ENCODE measurements at places on chromosomes 3 and 15.

DNA sequence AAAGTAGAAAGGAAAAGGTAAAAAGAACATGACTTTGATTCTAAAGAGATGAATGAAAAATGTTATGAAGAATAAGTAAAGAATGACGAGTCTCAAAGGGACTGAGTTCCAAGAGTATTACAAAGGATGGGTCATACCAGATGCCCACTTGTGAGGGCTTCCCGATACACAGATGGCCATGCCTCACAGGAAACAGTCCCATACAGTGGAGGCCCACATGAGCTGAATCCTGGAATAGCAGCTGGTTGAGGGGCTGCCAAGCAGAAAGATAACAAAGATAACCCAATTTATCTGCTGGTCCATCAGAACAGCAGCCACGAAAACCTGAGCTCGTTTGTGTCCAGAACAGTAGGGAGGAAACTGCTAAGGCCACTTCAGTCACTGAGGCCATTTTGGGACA is 3.7 kb downstream of the SSR3 start:
- DNase-seq = no peak

- no peak for DNase-seq
Observed at GRCh38 chr3:54536450-54536849, 391.4 kb downstream of the LRTM1 start.

DNA sequence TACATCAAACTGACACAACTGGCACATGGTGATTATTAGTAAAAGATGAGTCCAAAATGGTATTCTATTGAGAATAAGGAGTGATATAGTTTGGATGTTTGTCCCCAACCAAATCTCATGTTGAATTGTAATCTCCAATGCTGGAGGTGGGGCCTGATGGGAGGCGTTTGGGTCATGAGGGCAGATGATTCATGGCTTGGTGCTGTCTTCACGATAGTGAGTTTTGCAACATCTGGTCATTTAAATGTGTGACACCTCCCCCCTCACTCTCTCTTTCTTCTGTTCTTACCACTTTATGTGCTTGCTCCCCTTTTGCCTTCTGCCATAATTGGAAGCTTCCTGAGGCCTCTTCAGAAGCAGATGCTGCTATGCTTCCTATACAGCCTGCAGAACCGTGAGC is 90.6 kb downstream of the RSL24D1 start:
- DNase-seq = no peak

DNA sequence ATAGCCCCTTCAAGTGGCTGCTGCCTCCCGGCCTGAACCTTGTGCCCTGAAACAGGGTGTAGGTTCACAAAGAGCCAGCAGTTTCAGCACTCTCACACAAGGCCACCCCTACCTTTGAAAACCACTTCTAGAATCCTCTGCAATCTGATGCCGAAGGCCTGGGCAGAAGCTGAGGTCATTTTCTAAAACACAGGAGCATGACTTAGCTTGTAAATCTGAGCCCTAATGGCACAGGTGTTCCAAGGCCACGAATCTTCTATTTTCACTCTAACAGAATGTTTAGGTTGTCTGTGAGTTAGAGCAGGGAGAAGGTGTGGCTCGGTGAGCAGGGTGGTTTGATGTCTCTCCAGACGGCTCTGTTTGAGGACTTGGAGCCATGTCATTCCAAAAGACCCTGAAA is 62.3 kb downstream of the SYNM start:
- no peak for DNase-seq

GRCh38 chr15:77243716-77244401 is 172.9 kb upstream of the TSPAN3 start:
- DNase-seq = no peak

- DNase-seq = no peak
Observed at GRCh38 chr15:85611361-85611760, 183.4 kb downstream of the KLHL25 start.

- no peak for DNase-seq
Observed at GRCh38 chr3:36729204-36730056, 34.9 kb downstream of the DCLK3 start.

GRCh38 chr3:58651276-58651675 is 15.3 kb downstream of the FAM3D start:
- DNase-seq = no peak

GRCh38 chr15:45393851-45394250 is 15.5 kb upstream of the GATM start:
- DNase-seq = no peak

- DNase-seq = no peak
Observed at GRCh38 chr3:151382671-151383070, 1.9 kb downstream of the P2RY12 start.

- no peak for DNase-seq
Observed at GRCh38 chr15:85976986-85977385, 102.7 kb upstream of the AGBL1 start.

- no peak for DNase-seq
Observed at GRCh38 chr3:122060040-122060698, 5.0 kb downstream of the CD86 start.

DNA sequence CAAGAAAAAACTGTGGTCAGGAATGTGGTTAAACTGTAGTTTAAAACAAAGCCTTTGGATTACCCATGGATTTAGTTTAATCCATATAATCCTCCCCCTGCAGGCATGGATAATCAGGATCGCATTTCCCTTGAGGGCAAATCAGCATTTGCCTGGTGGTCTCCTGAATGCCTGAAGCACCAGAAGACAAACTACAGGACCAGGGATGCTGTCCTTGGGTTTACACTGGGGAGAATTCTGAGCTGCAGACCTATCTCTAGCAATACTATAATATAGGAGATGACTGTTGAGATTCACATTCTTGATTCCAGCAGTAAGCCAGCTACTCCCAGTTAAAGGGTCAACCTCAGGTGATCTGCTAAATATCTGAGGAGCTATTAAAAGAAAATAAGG is 10.6 kb downstream of the PIK3CB start:
- no peak for DNase-seq

DNA sequence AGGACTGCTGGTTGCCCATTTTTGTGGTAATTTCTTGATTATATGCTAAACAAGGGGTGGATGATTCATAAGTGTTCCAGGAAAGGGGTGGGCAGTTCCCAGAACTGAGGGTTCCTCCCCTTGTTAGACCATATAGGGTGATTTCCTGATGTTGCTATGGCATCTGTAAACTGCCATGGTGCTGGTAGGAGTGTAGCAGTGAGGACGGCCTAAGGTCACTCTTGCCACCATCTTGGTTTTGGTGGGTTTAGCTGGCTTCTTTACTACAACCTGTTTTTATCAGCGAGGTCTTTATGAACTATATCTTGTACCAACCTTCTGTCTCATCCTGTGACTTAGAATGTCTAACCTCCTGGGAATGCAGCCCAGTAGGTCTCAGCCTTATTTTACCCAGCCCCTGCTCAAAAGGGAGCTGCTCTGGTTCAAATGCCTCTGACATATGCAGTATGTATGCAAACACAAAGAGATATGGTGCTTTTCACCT is 46.2 kb downstream of the C3orf38 start:
- peak; percentile 5 for DNase-seq

GRCh38 chr3:30691944-30692343 is 85.5 kb downstream of the TGFBR2 start:
- DNase-seq = no peak

GRCh38 chr3:103601666-103602065 is 1166.9 kb downstream of the ZPLD1 start:
- no peak for DNase-seq

DNA sequence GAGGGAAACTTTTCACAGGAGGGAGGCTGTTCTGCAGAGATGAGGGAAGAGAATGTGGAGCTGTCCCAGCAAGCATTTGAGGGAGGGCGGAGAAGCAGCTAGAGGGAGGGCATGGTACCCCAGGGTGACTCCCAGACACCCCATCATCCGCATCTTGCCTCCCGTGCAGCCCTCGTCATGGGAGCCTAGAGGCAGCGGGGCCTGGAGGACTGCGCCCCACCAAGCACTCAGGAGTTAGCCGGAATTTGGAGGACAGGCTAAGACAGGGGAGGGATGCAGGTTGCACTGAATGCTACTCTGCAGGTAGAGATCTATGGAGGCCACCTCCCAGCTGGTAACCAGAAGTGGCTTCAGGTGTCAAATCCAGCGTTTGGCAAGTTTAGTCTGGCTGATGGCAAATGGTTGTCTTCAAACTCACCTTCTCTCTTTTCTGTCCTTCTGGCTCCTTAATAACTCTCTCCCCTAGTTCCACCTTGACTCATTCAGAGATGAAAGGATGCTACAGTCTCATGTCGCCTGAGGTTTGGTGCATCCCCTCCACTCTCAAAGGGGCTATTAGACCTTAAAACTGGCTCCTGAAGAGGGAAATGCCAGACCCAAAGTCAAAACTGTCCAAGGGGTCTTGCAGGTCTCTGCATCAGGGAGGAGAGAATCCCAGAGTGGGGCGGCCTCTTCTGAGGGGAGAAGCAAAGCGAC is 155.9 kb upstream of the TLE3 start:
- no peak for DNase-seq

DNA sequence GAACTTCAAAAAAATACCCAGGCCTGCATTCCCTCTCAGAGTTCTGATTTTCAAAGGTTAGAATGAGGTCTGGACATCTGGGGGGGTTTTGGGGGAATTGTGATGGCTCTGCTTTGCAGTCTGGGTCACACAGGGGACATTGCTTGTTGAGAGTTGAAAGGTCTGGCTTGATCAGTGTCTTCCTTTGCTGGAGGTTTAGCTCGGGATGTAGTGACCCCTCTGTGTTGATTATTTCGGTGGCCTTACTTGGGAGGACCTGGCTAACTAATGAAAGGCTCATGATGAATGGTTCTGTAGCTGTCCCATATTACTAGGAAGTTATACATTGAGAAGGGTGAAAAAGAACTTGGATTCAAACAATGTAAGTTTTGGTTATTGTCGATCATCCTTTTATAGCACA is 23.7 kb downstream of the TPM1 start:
- no peak for DNase-seq

- DNase-seq = no peak
Observed at GRCh38 chr15:75776065-75776423, 63.4 kb upstream of the CSPG4 start.

- DNase-seq = no peak
Observed at GRCh38 chr3:37941608-37942508, 48.7 kb upstream of the VILL start.

GRCh38 chr15:29685156-29686078 is 136.9 kb downstream of the TJP1 start:
- no peak for DNase-seq

GRCh38 chr3:127226946-127227842 is 34.3 kb downstream of the PRR23E start:
- DNase-seq = no peak

GRCh38 chr3:177123822-177124221 is 73.5 kb downstream of the TBL1XR1 start:
- no peak for DNase-seq

DNA sequence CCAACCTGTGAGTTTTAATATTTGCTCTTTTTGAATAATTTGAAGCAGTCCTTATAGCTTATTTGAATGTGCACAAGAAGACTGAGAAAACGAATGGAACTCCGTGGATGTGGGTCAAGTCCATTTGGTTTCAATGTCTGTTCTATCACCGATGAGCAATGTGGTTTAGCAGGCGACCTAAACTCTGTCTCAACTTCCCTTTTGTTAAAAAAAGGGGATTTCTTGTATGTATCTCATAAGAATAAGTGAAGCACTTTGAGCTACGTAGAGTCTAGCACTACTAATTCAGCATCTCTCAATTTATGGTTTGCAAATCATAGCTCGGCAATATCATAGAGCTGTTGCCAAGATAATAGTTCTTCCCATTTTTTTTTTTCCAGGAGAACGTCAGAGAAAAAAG is 4.6 kb upstream of the SKIL start:
- no peak for DNase-seq

- DNase-seq = no peak
Observed at GRCh38 chr3:50817756-50818529, 143.2 kb downstream of the DOCK3 start.

- DNase-seq = no peak
Observed at GRCh38 chr3:122004991-122005565, 17.0 kb downstream of the ILDR1 start.

DNA sequence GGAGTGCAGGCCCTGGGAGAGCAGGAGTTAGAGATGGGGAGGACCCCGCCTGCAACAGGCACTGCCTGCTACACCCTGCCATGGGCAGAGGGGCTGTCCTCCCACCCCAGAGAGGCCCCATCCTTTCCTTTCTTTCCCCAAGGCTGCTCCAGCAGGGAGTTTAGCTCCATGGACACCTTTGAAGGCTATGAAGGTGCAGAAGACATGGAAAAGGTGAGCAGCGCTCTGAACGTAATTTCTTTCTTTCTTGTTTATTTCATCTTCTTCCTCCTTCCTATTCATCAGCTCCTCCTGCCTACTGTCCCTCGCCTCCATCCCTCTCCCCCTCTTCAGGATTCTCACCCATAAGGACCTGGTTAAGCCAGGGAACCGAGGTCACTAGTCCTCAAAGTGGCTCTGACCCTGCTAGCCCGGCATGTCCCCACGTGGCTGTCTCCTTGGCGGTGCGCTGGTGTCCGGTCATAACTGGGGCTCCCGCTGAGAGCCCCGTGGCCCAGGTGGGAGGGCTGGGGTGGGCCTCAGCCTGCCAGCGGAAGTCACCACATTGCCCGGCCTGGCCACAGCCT is 16.0 kb upstream of the ADIPOQ start:
- DNase-seq = no peak

GRCh38 chr15:85412956-85413854 is 32.8 kb downstream of the AKAP13 start:
- peak; percentile 60 for DNase-seq

DNA sequence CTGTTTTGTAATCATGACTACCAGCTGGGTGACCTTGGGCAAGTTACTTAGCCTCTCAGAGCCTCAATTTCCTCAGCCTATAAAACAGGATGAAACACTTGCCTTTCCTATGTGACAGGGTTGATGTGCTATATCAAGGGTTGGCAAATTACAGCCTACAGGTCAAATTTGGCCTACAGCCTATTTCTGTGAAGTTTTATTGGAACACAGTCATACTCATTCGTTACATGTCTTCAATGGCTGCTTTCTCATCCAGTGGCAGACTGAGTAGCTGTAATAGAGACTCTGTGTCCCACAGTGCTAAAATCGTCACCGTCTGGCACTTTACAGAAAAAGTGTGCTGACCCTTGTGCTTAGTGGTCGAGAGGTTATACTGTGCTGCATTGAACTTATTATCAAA is 16.6 kb downstream of the ABHD6 start:
- no peak for DNase-seq
